ENCODE measurements at places on chromosomes 6 and 20. TPM values are rescaled to one million over a fixed set of nuclear protein-coding genes. Genes with fewer than 3 reads are reported as not detected.
A peak's percentile ranks its signal among the peaks of the same experiment; 100 is the strongest.

- no peak for DNase-seq
Measured at GRCh38 chr6:19994909-19995308, 157.7 kb downstream of the ID4 start.

The PBOV1 gene
- not detected for total RNA-seq

DNA sequence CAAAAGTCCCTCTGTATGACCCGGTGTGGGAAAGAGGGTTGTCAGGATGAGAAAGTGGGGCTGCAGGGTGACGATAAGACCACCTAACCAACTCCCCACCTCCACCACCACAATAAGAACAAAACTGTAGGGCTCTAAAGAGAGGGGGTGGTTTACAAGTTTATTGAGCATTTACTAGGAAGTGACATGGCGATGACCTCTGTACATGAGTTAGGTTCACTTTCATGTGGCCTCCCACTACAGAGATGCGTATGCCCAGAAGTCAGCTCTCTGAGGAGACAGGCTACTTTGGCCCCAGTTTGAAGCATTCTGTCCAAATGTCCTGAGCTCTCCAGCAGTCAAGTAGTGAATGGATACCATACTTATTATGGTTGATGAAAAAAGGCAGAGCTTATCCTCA, 28.7 kb upstream of the PI16 start:
- DNase-seq = no peak

DNA sequence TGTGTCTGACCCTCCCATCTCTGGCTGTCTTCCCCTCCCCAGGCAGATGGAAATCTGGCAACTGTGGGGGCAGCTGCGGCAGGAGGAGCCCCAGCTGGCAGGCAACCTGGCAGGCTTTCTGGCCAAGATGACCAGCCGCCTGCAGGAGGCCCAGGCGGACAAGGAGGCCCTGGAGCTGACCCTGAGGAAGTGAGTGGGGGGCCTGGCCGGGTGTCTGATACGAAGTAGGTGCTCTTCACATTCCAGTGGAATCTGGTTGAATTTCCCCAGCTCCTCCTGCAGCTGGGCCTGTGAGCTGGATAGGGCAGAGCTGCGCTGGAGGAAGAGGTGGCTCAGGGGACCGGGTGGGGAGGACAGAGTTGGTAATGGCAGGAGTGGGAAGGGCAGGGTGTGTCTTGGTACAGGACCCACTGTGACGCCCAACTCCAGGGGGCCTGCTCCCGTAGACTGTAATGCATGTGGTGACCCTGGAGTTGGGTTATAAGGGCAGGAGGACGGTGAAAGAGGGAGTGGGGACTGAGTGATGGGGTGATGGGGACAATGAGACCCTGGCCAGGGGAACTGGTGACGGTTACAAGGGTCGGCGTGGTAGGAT, 19.7 kb downstream of the RAB44 start:
- DNase-seq = no peak

The SMLR1 gene
- not detected for total RNA-seq

The ANKRD66 gene
- total RNA-seq = not detected

The GLP1R gene
- total RNA-seq = 0.05 TPM

DNA sequence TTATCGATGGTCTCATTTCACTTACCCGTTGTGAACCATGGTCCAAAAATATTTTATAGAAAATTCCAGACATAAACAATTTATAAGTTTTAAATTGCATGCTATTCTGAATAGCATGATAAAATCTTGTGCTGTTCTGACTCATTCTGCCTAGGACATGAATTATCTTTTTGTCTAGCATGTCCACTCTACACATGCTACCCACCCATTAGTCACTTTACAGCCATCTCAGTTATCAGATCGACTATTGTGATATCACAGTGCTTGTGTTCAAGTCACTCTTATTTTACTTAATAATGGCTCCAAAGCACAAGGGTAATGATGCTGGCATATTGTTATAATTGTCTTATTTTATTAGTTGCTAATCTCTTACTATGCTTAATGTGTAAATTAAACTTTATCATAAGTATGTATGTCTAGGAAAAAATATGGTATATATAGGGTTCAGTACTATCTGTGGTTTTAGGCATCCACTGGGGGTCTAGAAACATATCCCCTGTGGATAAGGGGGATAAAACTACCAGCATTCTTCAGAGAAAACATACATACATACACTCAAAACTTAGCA, 252.0 kb upstream of the HTR1E start:
- no peak for DNase-seq

GRCh38 chr20:35952480-35953386, 1.6 kb downstream of the SCAND1 start:
- no peak for DNase-seq

The PRR18 gene
- 0.14 TPM for total RNA-seq

The RAB5IF gene
- total RNA-seq = 94.5 TPM

DNA sequence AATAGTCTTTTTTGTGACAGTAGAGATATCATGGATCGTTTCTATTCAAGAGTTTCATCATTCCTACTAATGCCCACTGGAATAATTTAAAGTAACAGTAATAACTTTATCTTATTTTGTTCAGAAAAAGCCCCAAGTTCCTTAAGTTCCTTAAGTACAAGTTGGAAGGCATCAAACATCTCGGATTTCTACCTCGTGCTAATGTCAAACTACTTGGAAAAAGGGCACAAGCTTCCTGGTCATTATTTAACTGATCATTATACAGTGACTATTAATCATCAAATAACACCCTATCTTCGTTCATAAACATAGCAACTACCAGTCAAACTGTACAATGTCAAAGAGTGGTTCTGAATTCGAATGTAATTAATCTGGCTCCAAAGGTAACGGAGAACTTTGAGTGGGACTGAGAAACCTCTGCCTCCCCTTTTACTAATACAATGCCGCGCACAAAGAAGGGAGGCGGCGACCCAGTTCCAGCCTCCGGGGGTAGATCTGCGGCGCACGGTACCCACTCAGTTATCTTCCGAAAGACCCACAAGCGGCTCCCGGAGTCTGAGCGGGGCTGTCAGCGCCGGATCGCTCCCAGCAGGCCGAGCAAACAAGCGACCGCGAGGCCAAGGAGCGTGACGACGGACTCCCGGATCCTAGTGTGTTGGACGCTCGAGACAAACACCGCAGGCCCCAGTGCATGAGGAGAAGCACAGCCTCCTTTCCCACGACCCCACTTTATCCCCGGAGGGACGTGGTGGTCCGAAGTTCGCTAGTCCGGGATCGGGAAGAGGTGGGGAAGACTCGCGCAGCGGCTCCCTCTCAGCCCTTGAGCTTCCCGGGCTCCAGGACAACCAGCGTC, 716 bp downstream of the SHPRH start:
- DNase-seq = peak; percentile 24

The GSS gene
- 77.1 TPM for total RNA-seq

All from activated T-helper 2 cell treated with anti-CD3 and anti-CD28 coated beads, Interferon-gamma antibody, Interleukin-2, Interleukin-4, amounts not matched to agents 10 μg/mL and 5 μg/mL and 100 μg/mL, durations not matched to agents 14 hours and 24 hours and 36 hours (primary cell).